Left colon (tissue), 2 donors: ENCODE measurements at places on chromosomes 3 and 15. TPM values are rescaled to one million over a fixed set of nuclear protein-coding genes. Genes with fewer than 3 reads are reported as not detected.
A peak's percentile ranks its signal among the peaks of the same experiment; 100 is the strongest.

GRCh38 chr15:44735482-44736180 is 697 bp upstream of the TRIM69 start:
- DNase-seq, result peak; percentile 27

Gene SH3GL3
- 0.14 TPM for total RNA-seq

DNA sequence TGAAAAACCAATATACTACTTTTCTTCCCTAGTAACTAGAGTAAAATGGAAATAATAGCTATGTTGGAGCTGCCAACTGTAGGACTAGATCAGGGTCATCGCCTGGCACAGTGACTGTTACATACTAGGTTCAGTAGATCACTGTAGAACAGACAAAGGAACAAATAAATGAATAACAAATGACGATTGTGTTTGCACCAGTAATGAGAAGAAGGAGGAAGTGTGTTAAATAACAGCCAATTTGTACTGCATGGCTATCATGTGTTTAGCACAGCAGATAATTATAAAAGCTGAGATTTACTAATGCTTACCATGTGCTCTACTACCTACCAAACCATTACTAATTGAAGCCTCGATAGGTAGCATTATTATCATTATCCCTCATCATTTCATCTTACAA is 85.3 kb upstream of the FXR1 start:
- no peak for DNase-seq

GRCh38 chr3:166706094-166706493 is 674.0 kb downstream of the ZBBX start:
- no peak for DNase-seq

GRCh38 chr15:100986158-100986896 is 67.2 kb downstream of the LRRK1 start:
- peak; percentile 81 for DNase-seq

DNA sequence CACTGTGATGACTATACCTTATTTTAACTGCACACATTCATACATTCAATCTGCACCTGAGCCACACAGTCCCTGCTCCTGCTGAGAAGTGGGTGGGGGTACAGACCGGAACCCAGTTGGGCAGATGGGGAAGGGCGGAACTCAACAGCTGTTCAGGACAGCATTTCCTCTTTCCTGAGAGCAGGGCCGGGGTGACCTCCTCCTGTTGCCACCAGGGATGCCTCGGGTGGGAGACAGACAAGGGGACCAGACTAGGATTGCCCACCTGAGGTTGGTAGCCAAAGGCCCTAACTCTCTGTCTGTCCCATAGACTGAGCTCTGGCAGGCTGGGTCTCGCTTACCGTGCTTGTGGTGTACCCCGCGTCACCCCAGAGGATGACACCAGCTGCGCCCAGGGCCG is 3.9 kb downstream of the HYAL2 start:
- no peak for DNase-seq

DNA sequence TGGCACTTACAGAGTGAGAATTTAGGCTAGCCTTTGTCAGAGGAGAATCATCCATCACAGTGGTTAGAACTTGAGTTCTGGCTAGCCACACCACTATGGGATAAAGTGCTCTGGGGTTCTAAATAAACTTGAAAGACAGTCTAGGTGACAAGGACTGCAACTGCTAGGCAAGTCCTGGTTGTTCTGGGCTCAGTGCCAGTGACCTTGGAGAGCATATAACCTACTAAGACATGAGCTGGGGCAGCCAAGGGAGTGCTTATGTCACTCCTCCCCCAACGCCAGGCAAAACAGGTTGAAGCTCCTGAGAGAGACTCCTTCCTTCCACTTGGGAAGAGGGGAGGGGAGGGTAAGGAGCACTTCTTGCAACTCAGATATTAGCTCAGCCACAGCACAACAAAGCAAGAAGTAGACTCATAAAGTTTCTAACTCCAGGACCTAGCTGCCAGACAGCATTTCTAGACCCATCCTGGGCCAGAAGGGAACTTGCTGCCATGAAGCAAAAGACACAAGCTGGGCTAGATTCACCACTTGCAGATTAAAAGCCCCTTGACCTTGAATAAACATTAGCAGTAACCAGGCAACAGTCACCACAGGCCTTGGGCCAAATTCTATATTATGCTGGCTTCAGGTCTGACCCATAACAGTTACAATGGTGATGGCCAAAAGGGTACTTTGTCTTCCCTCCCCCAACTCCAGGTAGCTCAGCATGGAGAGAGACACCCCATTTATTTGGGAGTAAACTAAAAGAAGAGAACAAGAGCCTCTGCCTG is 963.7 kb downstream of the PLOD2 start:
- DNase-seq, result no peak

Gene TM6SF1
- total RNA-seq, result 2.0 TPM

GRCh38 chr3:113249601-113250000 is 38.2 kb downstream of the BOC start:
- no peak for DNase-seq

GRCh38 chr3:104855702-104856101 is 511.0 kb upstream of the ALCAM start:
- DNase-seq, result no peak

DNA sequence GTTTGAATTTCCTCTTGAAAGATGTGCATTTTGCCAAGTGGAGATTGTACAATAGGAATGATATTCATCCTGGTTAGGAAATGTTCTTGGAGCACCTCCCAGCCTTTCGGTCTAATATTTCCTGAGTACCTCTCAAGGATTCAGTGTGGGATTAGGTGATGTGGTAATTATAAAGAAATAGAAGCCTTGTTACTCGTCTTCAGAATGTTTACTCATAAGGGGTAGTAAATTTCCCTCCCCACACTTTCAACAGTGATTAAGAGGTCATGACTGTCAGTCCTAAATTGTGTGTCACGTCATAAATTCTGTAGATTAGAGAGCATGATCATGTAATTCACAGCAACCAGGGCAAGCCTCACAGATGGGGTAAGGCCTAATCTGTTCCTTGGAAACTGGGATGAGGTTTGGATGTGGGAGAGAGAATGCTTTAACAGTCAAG is 633.1 kb upstream of the TBL1XR1 start:
- DNase-seq, result no peak

Gene ARHGAP31
- 10.7 TPM for total RNA-seq

GRCh38 chr15:59794229-59794886 is 105.2 kb upstream of the BNIP2 start:
- DNase-seq, result no peak

DNA sequence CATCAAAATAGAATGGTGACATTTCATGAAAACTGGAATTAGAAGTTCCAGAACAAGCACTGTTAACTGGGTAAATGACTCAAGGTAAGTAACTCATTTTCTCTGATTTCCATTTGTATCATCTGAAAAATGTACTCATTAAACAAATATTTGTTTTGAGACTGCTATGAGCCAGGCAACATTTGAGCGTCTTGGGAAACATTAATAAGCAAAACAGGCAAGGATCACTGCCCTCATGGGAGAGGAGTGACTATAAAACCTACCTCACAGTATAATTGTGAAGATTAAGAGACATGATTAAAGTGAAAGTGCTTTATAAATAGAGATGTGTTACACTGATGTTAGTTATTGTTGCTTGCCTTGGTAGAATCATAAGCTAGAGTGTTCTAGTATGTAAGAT is 711.8 kb upstream of the UBE2E2 start:
- no peak for DNase-seq

Gene KLHL6
- total RNA-seq, result 1.9 TPM

GRCh38 chr3:145326666-145327065 is 834.3 kb downstream of the PLOD2 start:
- DNase-seq, result no peak

- no peak for DNase-seq
Measured at GRCh38 chr3:12588039-12589009, 31.4 kb downstream of the MKRN2 start.

DNA sequence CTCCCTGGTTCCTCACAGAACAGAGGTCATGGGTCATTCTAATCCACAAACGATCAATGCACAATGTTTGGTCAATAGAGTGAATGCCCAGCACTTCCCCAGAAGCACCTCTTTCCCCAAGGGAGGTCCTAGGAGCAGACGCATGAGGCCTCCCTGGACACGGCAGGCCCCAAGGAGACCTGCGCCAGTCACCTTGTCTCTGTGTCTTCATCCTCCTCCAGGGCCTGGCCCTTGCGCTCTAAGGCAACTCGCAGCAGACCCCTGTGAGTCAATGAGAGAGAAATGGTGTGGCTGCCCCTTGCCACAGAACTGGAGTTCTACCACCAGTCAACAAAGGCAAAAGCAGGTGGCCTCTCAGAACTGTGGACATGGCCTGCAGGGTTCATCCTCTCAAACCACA is 18.1 kb downstream of the ALS2CL start:
- DNase-seq, result no peak

- DNase-seq, result no peak
Measured at GRCh38 chr15:37548116-37548515, 386.3 kb upstream of the TMCO5A start.

GRCh38 chr3:159032311-159032710 is 230.5 kb downstream of the MFSD1 start:
- no peak for DNase-seq

DNA sequence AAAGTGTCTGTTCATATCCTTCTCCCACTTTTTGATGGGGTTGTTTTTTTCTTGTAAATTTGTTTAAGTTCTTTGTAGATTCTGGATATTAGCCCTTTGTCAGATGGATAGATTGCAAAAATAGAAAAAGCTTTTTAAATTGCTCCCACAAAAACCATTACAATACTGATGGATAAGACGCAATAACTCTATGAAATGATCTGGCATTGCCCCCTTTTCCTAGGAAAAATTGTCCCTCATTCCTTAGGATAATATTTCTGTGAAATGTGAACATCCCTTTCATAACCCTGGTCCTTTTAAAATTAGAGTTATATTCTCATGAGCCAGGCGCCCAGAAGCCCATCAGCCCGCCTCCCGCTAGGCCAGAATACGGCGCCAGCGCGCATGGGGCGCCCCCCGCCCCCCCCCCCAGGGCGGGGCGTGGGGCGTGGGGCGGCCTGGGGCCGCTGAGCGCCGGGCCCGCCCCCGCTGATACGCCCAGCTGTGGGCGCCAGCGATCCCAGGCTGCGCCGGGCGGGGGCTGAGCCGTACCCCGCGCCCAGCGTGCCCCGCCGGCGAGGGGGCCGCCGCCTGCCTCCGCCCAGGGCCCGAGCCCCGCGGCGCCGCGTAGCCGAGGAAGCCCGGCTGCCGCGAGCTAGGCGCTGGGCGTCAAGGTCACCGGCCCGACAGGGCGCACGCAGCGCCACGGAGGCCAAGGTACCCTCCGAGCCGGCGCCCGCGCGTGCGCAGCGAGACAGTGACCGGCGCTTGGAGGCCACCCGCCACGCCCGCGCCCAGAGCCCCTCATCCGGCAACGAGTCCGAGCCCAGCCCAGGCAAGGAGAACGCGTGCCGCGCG is 11.1 kb upstream of the ROPN1B start:
- no peak for DNase-seq

Gene SLC2A2
- not detected for total RNA-seq

Gene MESP1
- total RNA-seq, result 9.7 TPM
